ENCODE measurements at places on chromosomes 3 and 15.

- DNase-seq = no peak
Measured at GRCh38 chr15:88243895-88244787, 12.4 kb downstream of the NTRK3 start.

DNA sequence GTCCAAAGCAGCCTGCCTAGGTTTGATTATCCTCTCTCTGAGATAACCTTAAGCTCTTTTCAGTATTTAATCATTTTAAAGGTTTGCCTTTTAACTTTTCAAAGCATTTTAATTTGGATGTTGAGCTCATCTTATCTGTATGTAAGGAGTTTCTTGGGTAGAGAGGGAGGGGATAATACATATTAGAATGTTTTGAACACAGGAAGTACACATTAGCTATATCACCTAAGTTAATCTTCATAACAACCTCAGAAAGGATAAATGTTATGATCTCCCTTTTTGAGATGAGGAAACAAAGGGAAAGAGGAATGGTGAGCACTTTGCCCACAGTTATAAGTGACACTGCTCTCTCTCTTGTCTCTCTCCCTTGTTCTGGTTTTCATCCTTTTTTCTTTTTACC is 2.2 kb upstream of the CD47 start:
- DNase-seq = no peak

GRCh38 chr3:184761075-184761841 is 49.4 kb upstream of the MAGEF1 start:
- DNase-seq = peak; percentile 29

GRCh38 chr3:28850186-28850585 is 430.7 kb upstream of the RBMS3 start:
- DNase-seq = no peak

DNA sequence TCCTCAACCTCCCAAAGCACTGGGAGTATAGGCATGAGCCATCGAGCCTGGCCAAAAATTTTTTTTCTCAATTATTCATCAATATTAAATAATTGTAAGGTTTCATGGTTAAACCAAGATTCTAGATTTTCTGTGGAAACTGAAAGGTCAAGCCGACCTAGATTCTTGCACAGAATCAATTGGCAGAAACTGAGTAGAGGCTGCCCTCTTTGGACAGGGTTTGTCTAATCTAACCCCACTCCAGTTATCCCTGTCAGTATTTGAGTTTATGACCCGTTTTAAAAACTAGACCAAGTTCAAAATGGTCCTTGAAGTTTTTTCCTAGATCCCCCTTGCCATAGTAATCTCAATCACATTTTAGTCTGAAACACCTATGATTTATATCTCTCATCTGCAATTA is 8.6 kb upstream of the ADAM10 start:
- no peak for DNase-seq

DNA sequence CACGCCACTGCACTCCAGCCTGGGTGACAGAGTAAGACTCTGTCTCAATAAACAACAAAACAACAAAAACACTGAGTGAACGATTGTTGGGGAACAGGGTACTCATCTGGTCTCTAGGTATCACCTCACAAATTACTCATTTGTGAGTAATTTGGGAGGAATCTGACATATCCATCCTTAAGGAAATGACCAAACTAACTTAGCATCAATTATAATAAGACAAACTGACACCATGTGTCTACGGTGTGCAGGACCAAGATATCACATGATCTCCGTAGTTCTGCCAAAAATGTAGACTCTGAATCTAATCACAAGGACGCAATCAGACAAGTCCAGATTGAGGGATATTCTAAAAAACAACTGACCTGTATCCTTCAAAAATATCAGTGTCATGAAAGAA is 12.0 kb upstream of the DAPK2 start:
- no peak for DNase-seq

DNA sequence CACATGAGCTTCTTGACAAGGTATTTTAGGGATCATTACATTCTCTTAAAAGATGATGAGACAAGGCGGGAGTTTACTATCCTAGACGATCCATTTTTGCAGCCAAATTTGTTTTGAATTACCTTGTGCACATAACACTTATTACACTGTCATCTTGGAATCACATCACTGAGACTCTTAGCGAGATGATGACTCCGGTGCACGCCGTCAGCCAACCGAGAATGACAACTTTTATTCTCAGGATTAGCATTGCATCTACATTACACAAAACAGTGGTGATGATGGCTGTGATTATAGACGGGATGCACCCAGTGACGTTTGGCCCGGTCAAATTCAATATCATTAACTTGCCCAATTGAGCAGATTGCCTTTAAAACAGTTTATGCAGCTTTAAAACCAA is 216.1 kb downstream of the PDZRN3 start:
- DNase-seq = no peak

- no peak for DNase-seq
Measured at GRCh38 chr3:183274609-183275008, 21.6 kb downstream of the B3GNT5 start.

DNA sequence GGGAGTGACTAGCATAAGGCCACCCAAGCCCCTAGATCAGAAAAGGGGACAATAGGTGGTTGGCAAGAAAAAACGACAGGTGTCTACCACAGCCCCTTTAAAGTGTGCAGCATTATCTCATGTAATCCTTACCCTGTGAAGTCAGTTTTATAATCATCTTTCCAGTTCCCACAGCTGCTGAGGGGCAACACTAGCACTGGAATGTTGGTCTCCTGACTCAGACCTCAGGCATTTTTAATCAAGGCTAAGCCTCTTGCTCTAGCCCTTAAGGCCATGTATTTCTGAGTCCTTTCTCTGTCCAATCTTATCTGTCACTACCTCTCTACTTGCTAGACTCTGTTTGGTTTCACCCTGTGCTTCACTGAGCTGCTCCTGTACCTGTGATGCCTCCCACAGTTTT is 171.7 kb downstream of the TLE3 start:
- no peak for DNase-seq

GRCh38 chr3:13767896-13768295 is 112.0 kb downstream of the WNT7A start:
- peak; percentile 43 for DNase-seq

- no peak for DNase-seq
Measured at GRCh38 chr3:14240366-14240765, 61.7 kb downstream of the LSM3 start.

- DNase-seq = no peak
Measured at GRCh38 chr3:106514431-106514830, 645.6 kb upstream of the CBLB start.

GRCh38 chr3:152021951-152022461 is 148.6 kb downstream of the SUCNR1 start:
- no peak for DNase-seq

DNA sequence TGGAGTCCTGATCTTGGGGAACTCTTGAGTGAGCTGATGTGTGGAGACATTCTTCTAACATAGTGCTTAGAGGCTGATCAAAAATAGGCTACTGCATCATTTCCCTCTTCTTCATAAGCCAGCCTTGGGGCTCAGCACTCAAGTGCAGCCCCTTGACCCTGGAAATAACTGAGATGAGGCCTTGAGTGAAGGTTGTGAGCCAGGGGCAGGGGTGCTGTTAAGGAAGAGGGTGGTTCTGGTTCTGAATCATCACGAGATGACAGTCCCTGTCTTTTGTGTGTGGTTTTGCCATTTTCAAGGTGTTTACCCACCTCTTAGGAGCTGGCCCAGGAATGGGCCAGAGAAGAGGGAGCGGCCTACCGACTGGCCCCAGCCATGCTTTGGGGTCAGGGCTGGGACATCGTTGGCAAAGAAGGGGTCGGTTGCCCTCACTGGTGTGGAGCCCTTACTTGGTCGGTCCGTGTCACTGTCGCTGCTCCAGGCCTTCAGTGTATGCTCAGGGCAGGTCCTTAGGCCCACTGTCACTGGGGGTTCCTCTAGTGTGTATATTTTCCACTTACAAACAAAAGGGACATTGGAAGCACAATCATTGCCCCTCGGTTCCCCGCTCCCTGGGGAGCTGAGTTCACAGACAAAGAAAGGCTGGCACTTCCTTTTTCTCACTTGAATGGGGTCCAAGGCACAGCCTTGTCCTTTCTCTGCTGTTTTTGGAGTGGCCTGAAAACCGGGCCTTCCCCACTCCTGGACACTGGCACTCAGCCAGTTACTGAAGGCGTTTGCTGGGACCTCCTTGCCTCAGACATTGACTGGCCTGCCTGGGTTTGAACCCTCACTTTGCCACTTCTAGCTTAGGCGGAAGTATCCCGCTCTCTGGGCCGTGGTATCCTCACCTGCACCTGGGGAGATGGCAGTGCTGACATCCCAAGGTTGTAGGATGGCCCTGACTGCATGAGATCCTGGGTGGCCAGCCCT is 46.6 kb downstream of the SLC6A6 start:
- no peak for DNase-seq

DNA sequence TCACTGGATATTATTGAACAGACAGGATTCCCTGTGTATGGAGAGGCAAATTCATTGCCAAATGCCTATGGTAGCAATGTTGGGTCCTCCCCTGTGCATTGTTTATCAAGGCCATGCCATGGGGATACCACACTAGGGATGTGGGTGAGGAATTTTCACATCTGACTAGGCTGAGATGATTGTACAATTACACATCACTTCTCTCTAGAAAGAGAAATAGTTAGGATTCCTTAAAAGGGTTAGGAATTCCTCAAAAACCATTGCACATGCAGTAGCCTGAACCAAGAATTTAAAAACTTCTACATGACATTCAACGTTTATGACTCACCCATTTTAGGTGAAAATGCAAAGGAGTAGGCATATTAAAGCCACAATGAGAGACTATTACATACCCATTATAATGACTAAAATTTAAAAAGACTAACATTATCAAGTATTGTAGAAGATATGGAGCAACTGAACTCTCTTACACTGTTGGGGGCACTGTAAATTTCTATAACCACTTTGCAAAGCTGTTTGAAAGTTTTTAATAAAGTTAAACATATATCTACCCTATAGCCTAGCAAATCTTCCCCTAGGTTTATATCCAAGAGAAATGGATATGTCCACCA is 175.9 kb downstream of the THRB start:
- DNase-seq = no peak

- DNase-seq = peak; percentile 15
Measured at GRCh38 chr15:40051616-40052415, 12.8 kb upstream of the SRP14 start.

- DNase-seq = no peak
Measured at GRCh38 chr15:90351479-90352106, 491 bp upstream of the ZNF774 start.

DNA sequence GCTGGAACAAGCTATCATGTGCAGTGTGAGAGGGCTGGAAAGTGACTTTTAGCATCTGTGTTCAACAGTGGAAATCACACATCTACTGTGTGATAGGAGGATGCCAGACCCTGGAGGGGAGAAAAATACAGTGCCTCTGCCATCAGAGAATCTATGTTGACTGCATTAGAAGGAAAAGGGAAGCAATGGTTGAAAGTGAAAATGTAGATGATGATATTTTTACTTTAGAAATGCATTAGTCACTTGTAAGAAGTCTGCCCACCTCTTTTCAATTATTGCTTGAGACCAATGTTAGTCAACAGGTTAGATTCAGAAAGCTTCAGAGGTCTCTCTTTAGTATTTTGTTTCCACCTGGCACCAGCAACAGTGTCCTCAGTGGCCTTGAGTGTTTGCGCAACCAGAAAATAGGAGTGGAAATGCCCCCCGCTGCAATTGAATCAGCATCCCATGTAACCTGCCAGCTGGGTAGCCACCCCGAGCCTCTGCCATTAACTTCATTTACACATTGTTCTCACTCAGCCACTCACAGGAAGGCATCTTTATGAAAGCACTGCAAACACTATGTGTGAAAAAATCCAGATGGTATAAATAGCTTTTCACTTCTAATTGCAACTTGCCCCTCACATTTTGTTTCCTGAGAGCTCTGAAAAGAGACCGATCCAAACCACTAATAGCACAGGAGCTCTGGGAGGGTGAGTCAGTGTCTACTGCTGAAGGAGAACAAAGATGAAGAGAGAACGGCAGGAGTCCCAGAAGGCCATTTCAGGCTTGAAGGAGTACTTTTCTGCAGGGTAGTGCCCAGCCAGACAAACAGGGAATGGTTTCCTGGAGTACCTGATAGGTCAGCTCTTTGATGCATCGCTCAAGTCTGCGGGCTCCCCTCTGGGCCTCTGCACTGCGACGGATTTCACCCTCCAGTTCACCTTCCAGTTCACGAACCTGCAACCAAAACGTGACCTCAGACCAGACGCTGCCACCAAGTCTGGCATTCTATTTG is 92.1 kb downstream of the HHLA2 start:
- no peak for DNase-seq

DNA sequence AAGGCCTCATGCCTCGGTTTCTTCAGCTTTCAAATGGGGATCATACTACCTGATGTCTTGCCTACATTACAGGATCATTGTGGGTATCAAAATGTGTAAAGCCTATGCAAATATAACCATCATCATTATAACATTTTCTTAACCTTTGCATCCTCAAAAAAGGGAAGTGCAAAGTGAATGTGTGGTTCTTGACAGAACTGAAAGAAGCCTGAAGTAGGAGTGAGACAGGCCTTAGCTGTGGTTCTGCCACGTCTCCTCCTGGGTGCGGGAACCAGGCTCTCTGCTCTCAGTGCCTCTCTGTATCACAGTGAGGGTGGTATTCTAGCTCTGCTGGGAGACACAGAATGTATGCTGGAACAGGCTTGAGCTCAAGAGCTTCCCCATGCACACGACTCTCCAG is 316.9 kb upstream of the ICE2 start:
- DNase-seq = no peak

DNA sequence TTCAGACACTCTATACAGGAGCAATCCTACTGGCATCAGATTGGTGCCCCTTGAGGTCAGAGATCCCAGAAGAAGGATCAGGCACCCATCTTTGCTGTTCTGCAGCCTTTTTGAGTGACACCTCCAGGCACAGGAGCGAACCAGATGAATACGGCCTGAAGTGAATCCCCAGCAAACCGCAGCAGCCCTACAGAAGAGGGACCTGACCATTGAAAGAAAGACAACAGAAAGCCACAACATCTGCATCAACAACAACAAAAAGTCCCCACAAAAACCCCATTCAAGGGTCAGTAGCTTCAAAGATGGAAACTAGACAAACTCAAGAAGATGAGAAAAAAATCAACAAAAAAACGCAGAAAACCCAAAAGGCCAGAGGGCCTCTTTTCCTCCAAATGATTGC is 130.4 kb downstream of the PPM1L start:
- no peak for DNase-seq

GRCh38 chr3:102068736-102069135 is 219.4 kb downstream of the NFKBIZ start:
- no peak for DNase-seq

Data from left hindlimb (tissue), 1 donor.